ENCODE measurements at places on chromosomes 11 and 22. TPM values are rescaled to one million over a fixed set of nuclear protein-coding genes. Genes with fewer than 3 reads are reported as not detected.

Gene BEST1
- 2.6 TPM for total RNA-seq

Gene MFNG
- total RNA-seq = 7.3 TPM

Gene TNNI2
- 3.6 TPM for total RNA-seq

Gene HEPN1
- not detected for total RNA-seq

Gene C22orf31
- not detected for total RNA-seq

Gene ELMOD1
- not detected for total RNA-seq

Gene UPK3A
- not detected for total RNA-seq

Gene ST14
- total RNA-seq = 61.0 TPM

Gene KRTAP5-1
- not detected for total RNA-seq

Gene LMO2
- total RNA-seq = 7.3 TPM

Gene KRTAP5-7
- total RNA-seq = not detected

Gene MGAT3
- 0.99 TPM for total RNA-seq

Gene LINC01488
- total RNA-seq = not detected

Gene MUC5AC
- total RNA-seq = under 0.01 TPM

Gene DRD2
- not detected for total RNA-seq

Gene SORL1
- total RNA-seq = 26.5 TPM

Gene TBX1
- not detected for total RNA-seq

Gene MOGAT2
- not detected for total RNA-seq

Gene RHOD
- 33.5 TPM for total RNA-seq

Gene CHRM4
- not detected for total RNA-seq

Gene POU2AF2
- total RNA-seq = not detected

Gene OR10AG1
- total RNA-seq = not detected

Gene SMTNL1
- total RNA-seq = not detected

Gene RIMBP3B
- total RNA-seq = not detected

Gene SAA2
- 9.3 TPM for total RNA-seq

Gene EFCAB6
- 4.4 TPM for total RNA-seq

Measured in body of pancreas (tissue), 4 donors.